ENCODE measurements at places on chromosomes 3 and 15. TPM values are rescaled to one million over a fixed set of nuclear protein-coding genes. Genes with fewer than 3 reads are reported as not detected.

The MOBP gene
- total RNA-seq, result 0.95 TPM

The HIGD2B gene
- 0.07 TPM for total RNA-seq

The PPCDC gene
- total RNA-seq, result 8.4 TPM

The CATSPER2 gene
- 0.33 TPM for total RNA-seq

The GPR27 gene
- not detected for total RNA-seq

The SYNPR gene
- total RNA-seq, result not detected

The FSD2 gene
- total RNA-seq, result not detected

The LDHAL6B gene
- total RNA-seq, result not detected

The SCAPER gene
- 7.7 TPM for total RNA-seq

The SAMD7 gene
- total RNA-seq, result not detected

The CCR3 gene
- total RNA-seq, result not detected

The CHRD gene
- total RNA-seq, result 0.20 TPM

The HOMER2 gene
- total RNA-seq, result 0.46 TPM

The WDR72 gene
- total RNA-seq, result not detected

The TIGIT gene
- total RNA-seq, result not detected

The CLRN1 gene
- not detected for total RNA-seq

The FMN1 gene
- total RNA-seq, result 0.04 TPM

The PAQR9 gene
- total RNA-seq, result not detected

The CP gene
- total RNA-seq, result 0.13 TPM

The PRSS50 gene
- not detected for total RNA-seq

The NR1I2 gene
- total RNA-seq, result not detected

The CPN2 gene
- total RNA-seq, result not detected

The IDH3A gene
- 81.9 TPM for total RNA-seq
